ENCODE measurements at places on chromosomes 2 and 18.

- H3K4me3 ChIP-seq: no peak overlapping the region
- H3K27me3 ChIP-seq: no peaks in the 10 kb centered on the region
- H3K27ac ChIP-seq: no peak overlapping the region
These were observed 159.7 kb downstream of the SMAD7 start for GRCh38 chr18:48790869-48791635.

- H3K27ac ChIP-seq: no peak overlapping the region
- H3K4me3 ChIP-seq: no peak overlapping the region
- no peaks in the 10 kb centered on the region for H3K36me3 ChIP-seq
- DNase-seq: no peak
These were observed 44.3 kb downstream of the CALCRL start for GRCh38 chr2:187403568-187404260.

DNA sequence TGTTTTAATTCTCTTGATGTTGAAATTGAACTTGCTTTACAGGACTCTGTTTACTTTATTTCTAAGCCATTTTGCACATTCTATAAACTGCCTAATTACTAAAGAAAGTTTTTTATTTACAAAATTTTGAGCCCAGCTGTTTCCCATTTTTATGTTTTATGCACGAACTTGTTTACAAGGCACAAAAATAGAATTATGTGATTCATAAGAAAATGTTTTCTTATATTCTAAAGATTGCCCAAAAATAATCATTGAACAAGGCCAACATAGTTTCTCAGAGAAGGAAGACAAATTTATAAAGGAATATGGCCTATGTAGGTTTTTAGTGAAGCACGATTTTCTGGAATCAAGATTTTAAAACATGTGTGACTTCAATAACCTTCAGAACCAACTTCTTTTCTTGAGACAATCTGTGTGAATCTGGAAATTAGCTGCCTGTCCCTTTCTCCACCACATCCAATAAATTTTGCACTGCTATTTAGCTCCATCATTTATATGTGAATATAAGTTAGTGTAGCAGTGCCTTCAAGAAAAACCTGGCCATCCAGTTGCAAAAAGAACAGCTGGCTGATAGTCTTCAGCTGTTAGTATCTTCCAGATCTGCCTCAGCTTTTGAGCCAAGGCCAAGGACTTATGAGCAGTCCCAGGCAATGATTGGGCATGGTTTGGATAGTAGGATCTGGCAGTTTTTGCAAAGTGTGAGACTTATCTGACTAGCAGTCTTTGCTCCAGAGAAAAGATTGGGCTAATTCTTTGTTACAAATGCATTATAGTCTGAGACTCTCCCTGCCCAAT lies 253.2 kb upstream of the COL3A1 start:
- no peak for DNase-seq
- H3K27ac ChIP-seq: no peak overlapping the region
- H3K27me3 ChIP-seq: no peaks in the 10 kb centered on the region
- no peaks in the 10 kb centered on the region for H3K36me3 ChIP-seq
- H3K4me1 ChIP-seq: no peaks in the 10 kb centered on the region

- no peak for DNase-seq
- no peak overlapping the region for H3K4me3 ChIP-seq
- no peak overlapping the region for H3K27ac ChIP-seq
- H3K4me1 ChIP-seq: no peaks in the 10 kb centered on the region
- H3K36me3 ChIP-seq: peaks cover 14% of the 10 kb centered on the region
These were observed 83.1 kb downstream of the KLF7 start for GRCh38 chr2:207082619-207083018.

- no peaks in the 10 kb centered on the region for H3K4me1 ChIP-seq
- no peaks in the 10 kb centered on the region for H3K36me3 ChIP-seq
- no peaks in the 10 kb centered on the region for H3K27me3 ChIP-seq
- H3K27ac ChIP-seq: no peak overlapping the region
These were observed 399.8 kb downstream of the CDH7 start for GRCh38 chr18:66150650-66151049.

- H3K36me3 ChIP-seq: no peaks in the 10 kb centered on the region
- H3K27ac ChIP-seq: no peak overlapping the region
- H3K27me3 ChIP-seq: no peaks in the 10 kb centered on the region
- peaks cover 7% of the 10 kb centered on the region for H3K4me1 ChIP-seq
These were observed 360.0 kb upstream of the KCNJ3 start for GRCh38 chr2:154338352-154338967.

DNA sequence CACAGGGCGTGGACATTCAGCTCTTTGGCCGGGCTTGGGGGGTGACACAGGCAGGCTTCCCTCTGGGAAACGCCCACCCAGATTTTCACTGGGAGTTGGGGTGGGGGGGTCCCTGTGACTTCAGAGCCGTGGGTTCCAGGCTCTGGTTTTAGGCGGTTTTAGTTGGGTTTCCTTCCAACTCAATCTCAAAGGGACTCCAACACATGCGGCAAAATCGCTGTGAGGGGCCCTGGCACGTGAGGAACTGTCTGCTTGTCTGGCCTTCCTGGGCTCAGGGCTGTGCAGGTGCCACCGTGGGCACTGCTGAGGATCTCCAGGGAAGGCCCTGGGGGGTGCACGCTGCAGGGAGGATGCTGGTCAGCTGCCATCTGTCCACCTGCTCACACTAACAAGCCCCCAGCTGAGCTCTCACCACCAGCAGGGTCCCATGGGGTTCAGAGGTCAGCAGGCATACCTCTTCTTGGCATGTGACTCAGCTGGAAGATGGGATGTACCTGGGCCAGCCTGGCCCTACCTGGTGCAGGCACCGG lies 11.7 kb downstream of the HS6ST1 start:
- DNase-seq: no peak
- H3K4me1 ChIP-seq: peaks cover 29% of the 10 kb centered on the region
- no peaks in the 10 kb centered on the region for H3K27me3 ChIP-seq
- H3K27ac ChIP-seq: no peak overlapping the region

GRCh38 chr2:88184762-88185161 lies 14.6 kb downstream of the THNSL2 start:
- H3K4me3 ChIP-seq: no peak overlapping the region
- H3K27ac ChIP-seq: no peak overlapping the region
- DNase-seq: no peak

- no peaks in the 10 kb centered on the region for H3K27me3 ChIP-seq
- no peak overlapping the region for H3K4me3 ChIP-seq
- H3K36me3 ChIP-seq: no peaks in the 10 kb centered on the region
These were observed 150.8 kb downstream of the PXDN start for GRCh38 chr2:1593371-1594122.

DNA sequence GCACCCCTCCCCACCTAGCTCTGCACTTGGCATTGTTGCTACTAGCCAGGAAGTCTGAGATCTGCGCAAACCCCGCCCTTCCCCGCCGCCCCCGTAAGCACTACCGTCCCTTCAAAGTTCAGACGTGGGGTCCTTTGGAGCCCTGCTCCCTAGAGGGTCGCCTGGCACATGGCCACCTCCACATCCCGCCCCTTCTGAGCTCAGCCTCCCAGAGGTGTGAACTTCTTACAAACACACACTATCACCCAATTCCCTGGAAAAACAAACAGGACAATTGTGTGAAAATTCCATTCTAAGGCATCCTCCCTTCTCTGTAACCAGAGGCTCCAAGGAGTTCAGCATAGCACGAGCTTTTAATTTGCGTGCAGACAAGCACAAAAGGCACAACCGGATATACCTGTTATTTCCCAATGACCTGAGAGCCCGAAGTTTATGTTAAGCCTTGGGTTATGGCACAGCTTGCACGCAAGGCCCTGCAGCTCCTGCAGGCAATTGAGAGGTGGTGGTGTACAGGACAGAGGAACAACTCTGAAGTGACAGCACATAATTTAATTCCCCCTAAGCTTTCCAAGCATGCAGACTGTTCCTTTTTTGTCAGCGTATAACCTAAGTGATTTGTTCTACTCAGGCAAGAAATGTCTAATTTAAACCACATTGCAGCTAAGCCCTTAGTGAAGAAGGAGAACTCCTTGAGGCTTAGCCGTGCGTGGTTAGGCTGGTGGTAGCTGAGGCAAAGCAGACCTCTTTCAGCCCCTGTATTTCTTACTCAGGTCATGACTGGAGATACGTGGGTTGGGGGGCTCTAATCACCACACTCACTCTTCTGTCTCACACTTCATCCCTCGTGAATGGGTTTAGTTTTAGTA lies 20.3 kb upstream of the CYP1B1 start:
- DNase-seq: no peak
- H3K4me1 ChIP-seq: peaks cover 20% of the 10 kb centered on the region
- no peak overlapping the region for H3K4me3 ChIP-seq

DNA sequence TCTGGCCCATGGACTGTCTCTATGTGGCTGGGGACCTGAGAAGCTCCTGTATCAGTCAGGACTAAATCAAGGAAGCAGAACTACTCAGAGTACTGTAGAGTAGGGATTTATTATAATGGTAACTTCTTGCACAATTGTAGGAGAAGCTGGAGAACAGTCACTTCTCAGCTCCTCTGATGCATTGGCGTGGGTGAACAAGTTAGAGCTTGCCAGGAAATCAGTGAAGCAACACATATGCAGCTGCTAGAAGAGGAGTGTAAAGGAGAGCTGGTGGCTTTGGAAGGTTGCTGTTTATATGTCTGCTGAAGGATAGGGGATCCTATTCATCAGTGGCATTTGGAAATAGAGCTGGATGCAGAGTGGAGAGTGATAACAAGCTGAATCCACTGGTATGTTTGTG lies 215.5 kb upstream of the CWC22 start:
- H3K36me3 ChIP-seq: no peaks in the 10 kb centered on the region
- H3K4me1 ChIP-seq: no peaks in the 10 kb centered on the region
- DNase-seq: no peak
- no peak overlapping the region for H3K27ac ChIP-seq

DNA sequence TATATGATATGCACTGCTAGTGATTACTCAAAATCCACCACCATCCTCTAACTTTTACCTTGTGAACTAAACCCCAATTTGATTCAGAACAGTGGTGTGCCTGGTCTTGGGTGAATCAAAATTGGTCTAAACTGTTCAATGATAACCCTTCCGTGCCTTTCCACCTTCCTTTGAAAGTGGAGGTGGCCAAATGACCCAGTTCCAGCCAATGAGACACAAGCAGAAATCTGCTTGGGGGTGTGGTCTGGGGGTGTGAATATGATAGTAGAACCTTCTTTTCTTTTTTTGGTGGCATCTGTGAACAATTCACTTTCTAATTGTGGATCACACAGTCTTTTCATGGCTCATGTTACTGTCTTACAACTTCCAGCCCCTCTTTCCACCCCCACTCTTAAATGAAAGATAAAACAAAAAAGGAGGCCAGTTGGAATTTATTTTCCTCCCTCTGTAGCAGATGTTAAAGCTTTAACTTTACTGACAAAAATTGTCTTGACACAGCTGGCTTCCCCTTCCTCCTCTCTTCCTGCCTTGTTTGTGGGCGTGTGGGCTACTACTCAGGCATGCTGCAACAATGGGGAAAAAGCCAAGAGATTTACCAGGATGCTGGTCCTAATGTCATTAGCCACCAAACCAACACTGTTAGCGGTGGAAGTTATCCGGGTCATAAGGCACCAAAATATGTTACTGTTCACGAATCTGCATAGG lies 58.8 kb upstream of the ANKRD44 start:
- no peak for DNase-seq
- no peaks in the 10 kb centered on the region for H3K4me1 ChIP-seq

Measured in H1 (cell line).